ENCODE measurements at places on chromosomes 6 and 20.

- DNase-seq = no peak
Observed at GRCh38 chr6:111989743-111990142, 64.2 kb upstream of the CCN6 start.

DNA sequence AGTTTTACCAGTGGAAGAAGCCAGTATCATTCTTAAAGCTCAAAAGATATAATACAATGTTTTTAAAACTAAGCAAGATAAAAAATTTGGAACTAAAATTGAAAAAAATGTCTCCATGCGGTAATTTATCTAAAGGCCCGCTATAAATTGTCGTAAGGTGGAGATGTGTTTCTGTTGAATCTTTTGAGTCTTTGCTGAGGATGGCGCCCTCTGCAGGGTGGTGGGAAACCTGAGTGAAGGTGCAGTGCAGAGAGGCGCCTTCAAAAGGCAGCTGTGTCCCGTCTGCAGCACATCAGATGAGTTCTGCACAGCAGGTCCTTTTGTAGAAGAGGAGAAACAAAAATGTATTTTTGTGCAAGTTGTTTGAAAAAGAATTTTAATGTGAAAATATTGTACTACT lies 29.4 kb upstream of the KIF25 start:
- DNase-seq = peak; percentile 55

- no peak for DNase-seq
Observed at GRCh38 chr6:140073456-140073855, 699.0 kb upstream of the CITED2 start.

GRCh38 chr6:46048646-46049297 lies 33.1 kb upstream of the CLIC5 start:
- DNase-seq = no peak

GRCh38 chr6:130269969-130270635 lies 47.4 kb upstream of the SAMD3 start:
- DNase-seq = no peak

GRCh38 chr20:37350649-37351574 lies 5.0 kb downstream of the SRC start:
- no peak for DNase-seq

GRCh38 chr20:59676851-59677182 lies 72.5 kb downstream of the PHACTR3 start:
- no peak for DNase-seq

- no peak for DNase-seq
Observed at GRCh38 chr20:3783068-3783489, 1.8 kb upstream of the SPEF1 start.

DNA sequence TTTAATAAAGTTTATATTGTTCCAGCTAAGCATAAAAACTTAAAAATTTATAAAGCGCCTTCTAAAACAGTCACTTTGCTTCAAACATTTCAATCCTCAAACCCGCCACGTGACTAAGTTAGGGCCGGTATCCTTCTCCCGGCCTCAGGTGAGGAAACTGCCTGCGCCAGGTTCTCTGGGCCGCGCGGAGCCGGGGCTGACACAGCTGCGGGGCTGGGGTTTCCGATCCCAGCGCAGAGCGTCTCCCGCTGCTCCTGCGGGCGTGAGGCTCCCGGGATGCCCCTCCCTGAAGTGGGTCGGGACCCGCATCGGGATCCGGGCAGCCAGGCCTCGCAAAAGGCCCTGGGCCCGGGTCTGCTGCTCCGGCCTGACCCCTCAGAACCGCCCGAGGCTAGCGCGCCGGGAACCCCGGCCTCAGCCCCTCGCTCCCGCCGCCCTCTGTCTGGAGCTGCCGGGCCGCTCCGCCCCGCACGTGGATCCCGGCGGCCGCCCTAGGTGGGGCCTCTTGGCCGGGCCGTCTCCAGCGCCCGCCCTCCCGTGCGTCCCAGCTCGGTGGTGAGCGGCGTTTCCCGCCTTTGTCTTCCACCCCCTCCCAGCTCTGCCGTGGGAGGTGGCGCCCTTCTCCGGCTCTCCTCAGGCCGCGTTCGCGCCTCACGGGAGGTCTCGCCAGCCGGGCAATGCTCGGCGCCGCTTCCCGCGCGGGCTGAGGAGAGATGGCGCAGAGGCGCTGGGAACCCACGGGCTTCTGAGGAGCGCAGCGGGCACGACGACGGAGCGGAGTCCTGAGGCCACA lies 267.9 kb downstream of the DLL1 start:
- DNase-seq = no peak

- DNase-seq = peak; percentile 59
Observed at GRCh38 chr6:87151781-87152525, 3.4 kb upstream of the ZNF292 start.

DNA sequence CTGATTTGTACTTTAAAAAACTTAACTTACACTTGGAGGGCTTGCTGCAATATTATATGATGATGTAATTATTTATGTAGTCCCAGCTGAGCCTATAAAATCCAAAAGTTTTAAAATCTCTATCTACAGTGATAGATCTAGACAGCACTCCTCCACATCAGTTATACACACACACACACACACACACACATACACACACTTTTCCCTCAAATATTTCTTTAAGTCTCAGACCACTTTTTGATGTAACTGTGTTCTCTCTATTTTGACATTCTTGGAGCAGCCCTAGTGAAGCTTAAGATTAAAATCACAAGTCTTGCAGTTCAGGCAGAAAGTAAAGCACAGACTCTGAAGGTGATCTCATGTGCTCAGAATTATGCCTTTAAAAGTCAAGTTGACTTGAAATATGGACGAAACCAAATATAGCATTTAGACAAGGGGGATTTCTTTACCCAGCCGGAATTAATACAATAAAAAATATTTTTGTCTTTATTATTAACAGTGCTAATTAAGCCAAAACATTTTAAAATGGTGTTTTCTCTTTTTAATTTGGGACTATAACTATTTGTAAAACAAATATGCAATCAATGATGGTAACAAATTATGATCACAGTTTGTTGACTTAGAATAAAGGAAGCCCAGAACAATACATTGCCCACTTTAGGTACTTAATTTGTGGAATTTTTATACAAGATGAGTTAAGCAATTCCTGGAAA lies 63.5 kb upstream of the TMEM30A start:
- no peak for DNase-seq

GRCh38 chr6:167846997-167847606 lies 20.4 kb downstream of the AFDN start:
- DNase-seq = no peak

- no peak for DNase-seq
Observed at GRCh38 chr6:37146735-37147157, 23.2 kb upstream of the PIM1 start.

DNA sequence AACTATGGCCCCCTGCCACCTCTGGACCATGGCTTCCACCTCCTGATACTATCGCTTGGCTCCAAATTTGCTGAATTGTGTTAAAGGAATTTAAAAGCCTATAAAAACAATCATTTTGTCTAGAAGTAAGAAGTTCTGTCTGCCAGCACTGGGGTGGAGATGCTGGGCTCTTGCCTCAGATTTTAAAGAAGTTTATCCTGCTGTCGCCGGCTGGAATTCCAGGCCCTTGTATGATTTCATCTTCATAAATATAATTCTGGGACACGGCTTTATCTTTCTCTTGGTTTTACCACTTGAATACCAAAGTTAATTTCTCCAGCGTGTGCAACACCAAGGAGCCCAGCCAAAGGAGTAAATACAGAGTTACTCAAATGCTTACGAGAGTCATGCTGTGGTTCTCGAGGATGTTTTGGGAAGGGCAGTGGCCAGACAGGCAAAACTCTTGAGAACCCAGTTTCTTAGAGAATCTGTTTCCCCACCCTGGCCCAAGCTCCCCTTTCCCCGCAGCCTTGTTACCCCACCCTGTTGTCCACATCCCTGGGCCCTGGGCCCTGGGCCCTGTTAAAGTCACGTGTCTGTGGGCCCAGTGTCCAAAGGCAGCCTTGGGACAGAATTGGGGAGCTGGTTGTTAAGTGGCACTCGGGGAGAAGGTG lies 31.9 kb downstream of the C6orf89 start:
- no peak for DNase-seq

- DNase-seq = no peak
Observed at GRCh38 chr20:60268491-60268890, 310.3 kb downstream of the CDH26 start.

GRCh38 chr6:51090343-51090742 lies 271.7 kb downstream of the TFAP2B start:
- no peak for DNase-seq
